Caki2 (cell line): ENCODE measurements at places on chromosomes 13 and 19.

DNA sequence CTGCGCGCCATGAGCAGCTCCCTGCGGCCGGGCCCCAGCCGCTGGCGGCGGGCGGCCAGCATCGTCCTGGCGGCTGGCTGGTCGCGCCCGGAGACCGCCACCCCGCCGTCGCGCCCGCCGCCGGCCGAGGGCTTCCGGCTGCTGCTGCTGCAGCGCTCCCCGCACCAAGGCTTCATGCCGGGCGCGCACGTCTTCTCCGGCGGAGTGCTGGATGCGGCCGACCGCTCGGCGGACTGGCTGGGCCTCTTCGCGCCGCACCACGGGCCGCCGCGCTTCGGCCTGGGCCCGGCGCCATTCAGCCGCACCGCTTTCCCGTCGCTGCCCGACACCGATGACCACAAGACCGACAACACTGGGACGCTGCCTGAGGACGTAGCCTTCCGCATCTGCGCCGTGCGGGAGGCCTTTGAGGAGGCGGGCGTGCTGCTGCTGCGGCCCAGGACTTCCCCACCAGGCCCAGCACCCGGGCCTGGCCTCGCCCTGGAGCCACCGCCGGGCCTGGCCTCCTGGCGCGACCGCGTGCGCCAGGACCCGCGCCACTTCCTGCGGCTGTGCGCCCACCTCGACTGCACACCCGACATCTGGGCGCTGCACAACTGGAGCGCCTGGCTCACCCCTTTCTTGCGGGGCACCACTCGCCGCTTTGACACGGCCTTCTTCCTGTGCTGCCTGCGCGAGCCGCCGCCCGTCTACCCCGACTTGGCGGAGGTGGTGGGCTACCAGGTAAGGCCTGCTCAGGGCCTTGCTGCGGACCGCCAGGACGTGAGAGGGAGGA lies 518 bp downstream of the NUDT19 start:
- DNase-seq: peak; percentile 76

DNA sequence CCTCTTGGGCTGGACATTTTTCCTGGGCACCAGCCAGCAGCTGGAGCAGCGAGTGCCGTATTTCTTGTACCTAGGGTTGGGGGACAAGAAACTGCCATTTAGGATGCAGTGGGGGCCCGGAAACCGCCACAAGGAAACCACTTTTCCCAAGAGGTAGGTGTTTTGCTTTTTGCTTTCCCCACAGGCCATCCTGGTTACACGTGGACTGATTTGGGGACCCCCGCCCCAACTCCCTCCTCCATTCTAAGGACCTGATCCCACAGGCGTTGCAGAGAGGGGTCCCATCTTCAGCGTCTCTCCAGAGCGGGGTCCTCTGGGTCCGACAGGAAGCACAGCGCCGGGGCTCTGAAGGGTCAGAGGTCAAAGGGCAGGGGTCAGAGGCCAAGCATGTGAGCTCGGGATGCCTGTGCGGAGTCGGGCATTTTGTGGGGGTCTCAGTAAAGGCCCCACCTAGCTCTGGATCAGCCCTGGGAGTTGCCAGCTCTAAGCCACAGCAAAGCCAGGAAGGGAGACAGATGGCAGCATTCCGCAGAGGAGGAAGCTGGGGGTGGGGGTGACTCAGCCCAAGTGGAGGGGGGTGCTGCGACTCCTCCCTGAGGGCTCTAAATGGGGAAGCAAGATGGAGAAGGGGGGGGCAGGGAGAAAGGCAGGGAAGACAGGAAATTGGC lies 4.3 kb downstream of the ZGLP1 start:
- DNase-seq: no peak

- no peak for DNase-seq
Measured at GRCh38 chr19:43768273-43769050, 12.3 kb downstream of the KCNN4 start.

DNA sequence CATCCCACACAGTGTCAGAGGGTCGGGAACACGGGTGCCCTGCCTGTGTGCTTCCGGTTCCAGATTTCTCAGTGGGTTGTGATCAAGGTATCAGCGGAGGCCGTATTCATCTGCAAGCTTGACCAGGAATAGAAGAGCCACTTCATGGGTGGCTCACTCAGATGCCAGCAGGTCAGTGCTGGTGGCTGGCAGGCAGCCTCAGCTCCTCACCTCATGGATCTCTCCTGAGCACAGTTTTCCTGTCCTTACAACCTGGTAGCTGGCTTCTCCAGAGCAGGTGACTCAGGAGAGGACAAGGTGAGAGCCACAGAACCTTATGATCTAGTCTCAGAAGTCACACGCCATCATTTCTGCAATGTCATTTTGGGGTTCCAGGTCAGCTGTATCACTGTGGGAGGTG lies 44.8 kb upstream of the SPATA13 start:
- DNase-seq: no peak

DNA sequence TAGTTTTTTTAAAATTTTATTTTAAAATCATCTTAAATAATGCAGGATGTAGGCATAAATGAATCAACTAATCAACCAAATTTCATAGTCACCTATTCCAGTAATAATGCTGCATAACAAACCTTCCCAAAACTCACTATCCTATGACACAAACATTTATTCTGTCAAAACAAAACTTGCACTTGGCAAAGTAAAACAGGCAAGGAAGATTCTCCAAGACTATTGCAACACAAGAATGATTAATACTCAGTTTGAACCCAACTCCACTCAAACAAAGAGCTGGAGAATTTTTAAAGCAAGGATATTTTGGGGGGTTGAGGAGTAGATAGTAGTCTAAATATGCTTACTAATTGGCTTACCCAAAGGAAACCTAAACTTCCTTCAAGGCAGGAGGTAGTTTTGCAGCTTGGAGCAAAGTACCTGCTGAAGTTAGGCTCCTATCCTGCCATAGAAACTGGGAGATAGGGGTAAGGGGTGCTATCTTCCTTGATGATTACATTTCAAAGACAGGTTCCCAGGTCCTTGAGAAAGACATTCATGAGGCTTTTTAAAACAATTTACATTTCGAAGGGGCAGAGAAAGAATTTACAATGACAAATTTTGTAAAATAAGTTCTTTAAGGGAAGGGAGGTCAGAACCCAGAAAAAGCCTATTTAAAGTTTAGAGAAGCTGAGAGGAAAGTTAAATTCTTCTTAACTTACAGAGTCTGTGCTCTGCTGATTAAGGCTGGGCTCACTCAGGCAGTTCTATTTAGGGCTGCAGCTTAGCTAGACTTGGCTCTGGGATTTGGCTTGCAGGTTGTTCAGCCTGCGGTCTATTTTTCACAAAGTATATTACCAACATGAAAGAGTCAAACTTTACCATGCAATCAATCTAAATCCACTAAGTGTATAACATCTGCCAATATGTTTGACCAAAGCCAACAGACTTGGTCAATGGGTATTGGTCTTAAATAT lies 549.0 kb downstream of the KCTD12 start:
- DNase-seq: no peak

DNA sequence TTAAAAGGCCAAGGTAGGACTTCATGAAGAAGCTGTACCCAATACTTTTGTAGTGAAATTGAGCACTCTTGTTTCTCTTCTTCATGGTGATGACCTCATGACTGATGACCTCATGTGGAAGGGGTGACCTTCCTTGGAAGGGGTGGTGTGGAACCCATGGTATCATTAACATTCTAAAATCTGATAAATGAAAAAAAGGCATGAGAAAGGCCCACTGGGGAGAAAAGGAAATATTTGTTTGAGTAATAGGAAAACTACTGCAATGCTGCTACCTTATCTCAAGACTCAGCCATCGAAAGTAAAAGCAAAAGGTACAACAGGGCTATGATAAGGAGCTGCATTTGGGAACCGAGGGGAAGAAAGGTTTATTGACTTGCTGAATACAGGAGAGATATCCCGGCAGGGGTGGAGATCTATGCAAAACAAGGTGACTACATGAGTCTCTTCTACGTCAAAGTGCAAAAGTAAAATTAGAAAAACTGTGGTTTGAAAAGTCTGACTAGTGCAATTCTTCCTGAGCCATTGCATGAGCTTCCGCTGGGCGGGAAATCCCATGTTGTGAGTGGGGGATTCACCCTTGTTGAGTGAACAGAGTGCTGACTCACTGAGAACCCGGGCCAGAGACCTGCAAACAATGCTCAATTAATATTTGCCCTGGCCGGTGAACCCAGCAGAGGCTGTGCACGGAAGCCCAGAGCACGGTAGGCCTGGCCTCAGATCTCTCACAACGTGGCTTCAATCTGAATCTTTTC lies 138.9 kb upstream of the RFC3 start:
- DNase-seq: peak; percentile 73

- no peak for DNase-seq
Measured at GRCh38 chr13:66951426-66951825, 278.7 kb downstream of the PCDH9 start.

GRCh38 chr19:45045671-45046353 lies 7.0 kb downstream of the CLASRP start:
- no peak for DNase-seq
